ENCODE measurements at places on chromosomes 7 and 10.

DNA sequence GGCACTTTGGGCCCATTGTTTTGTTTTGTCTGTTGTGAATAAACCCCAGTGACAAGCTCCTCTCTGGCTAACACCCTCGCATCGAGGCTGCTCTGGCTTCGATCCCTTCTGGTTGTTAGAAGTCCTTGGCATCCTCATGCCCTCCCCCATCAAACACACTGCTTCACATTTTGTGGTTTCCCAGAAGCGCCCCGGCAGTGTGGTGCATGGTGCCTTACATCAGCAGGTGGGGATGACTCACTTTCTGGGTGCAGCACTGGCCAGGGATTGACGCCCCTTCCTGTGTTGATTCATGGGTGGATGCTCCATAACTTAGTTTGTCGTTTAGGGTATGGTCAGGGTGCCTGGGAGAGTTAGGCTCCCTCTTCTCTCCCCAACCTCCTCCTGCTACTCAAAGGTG is 51.4 kb downstream of the PLPP4 start:
- peak; percentile 18 for DNase-seq

GRCh38 chr10:96244354-96244753 is 27.0 kb downstream of the BLNK start:
- no peak for DNase-seq

DNA sequence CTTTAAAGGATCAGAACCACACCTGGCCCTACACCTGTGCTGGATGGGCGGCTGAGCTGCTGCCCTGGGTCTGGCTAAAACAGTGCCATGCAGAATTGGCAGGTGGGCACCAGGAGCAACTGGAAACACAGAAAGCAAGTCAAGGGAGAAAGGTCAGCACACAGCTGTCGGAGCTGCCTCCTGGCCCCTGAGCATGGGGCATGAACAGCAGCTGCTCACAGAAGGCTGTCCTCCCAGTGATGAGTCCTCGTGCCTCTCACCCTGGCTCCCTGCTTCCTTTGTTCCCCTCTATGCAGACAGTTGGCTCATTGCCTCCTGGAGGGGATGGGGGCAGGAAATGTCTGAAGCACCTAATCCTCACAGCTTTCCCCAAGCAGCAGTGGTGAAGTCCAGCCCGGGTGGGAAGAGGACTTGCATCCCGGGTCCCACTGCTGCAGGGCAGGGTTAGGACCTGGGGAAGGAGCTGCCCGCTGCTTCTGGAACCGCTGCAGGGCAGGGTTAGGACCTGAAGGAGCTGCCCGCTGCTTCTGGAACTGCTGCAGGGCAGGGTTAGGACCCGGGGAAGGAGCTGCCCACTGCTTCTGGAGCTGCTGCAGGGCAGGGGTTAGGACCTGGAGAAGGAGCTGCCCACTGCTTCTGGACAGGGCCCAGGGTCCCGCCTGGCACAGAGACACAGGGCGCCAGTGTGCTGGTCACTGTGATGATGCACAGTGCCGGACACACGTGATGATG is 37.3 kb downstream of the VIPR2 start:
- DNase-seq: no peak

DNA sequence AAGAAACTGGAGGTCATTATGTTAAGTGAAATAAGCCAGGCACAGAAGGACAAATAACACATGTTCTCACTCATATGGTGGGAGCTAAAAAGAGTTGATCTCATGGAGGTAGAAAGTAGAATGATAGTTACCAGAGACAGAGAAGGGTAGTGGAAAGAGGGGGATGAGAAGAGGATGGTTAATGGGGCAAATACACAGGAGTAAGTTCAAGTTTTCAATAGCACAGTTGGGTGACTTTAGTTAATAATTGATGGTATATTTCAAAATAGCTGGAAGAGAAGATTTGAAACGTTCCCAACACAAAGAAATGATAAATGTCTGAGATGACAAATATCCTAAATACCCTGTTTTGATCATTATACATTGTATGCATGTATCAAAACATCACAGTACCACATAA is 261.8 kb downstream of the THSD7A start:
- no peak for DNase-seq

GRCh38 chr10:54125098-54125747 is 675.8 kb downstream of the PCDH15 start:
- DNase-seq: no peak

GRCh38 chr10:113420733-113421675 is 131.8 kb upstream of the HABP2 start:
- no peak for DNase-seq

GRCh38 chr10:116429288-116429977 is 1.8 kb downstream of the PNLIPRP3 start:
- DNase-seq: no peak

- DNase-seq: peak; percentile 16
Measured at GRCh38 chr10:49512121-49512809, 26.7 kb downstream of the ERCC6 start.

- no peak for DNase-seq
Measured at GRCh38 chr10:94963901-94964300, 25.4 kb downstream of the CYP2C9 start.

GRCh38 chr10:128296253-128297007 is 170.2 kb upstream of the MKI67 start:
- DNase-seq: no peak

DNA sequence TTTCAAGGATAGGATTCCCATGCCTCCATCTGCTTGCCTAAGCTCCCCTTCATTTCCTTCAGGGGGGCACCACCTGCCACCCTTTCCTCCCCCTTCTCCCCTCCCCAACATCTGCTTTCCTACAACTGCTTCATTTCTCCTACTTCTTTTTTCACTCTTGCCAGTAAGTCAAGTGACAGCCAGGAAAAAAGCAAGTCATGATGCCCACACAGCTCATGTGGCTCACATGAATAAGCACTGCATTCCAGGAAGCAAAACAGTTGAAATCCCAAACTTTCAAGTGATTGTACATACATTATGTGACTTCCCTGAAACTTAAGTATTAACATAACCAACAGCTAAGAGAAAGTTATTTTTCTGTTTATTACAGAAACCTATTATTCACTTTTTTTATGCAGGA is 78.6 kb downstream of the TNS3 start:
- DNase-seq: no peak

- peak; percentile 84 for DNase-seq
Measured at GRCh38 chr10:3239066-3239919, 66.7 kb upstream of the PITRM1 start.

DNA sequence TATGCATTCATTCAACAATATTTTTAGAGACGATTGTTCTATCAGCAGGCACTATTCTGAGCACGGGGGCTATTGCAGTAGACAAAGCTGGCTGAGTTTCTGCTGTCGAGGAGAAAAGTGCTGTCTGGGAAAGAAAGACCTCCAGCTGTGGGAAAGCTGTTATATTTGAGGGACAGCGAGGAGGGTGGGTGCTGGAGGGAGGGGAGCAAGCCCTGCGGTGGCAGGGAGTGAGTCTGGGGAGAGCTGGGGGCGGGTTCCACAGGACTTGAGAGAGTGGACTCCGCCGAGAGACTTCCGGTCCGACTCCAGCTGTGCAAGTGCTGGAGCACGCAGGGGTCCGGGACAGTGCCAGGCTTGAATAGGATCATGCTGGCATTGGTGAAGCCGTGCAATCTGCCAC is 602.1 kb upstream of the FOXK1 start:
- DNase-seq: no peak

GRCh38 chr7:48875045-48875916 is 49.1 kb upstream of the CDC14C start:
- peak; percentile 3 for DNase-seq

DNA sequence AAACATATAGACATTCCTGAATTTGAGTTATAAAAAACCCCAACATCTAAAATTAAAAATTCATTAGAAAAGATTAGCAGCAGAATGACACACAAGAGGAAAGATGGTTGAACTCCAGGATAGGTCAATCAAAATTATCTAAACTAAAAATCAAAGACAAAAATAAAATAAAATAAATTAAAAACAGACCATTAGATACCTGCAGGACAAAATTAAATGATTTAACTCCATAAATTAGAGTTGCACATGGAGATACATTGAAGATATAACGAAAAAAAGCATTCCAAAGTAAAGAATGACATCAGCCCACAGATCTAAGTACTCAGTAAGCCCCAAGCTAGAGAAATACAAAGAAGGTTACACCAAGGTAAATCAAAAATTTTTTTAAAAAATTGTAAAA is 226.1 kb upstream of the SORCS1 start:
- DNase-seq: no peak

- DNase-seq: no peak
Measured at GRCh38 chr7:149732111-149732561, 41.3 kb downstream of the ZNF467 start.

DNA sequence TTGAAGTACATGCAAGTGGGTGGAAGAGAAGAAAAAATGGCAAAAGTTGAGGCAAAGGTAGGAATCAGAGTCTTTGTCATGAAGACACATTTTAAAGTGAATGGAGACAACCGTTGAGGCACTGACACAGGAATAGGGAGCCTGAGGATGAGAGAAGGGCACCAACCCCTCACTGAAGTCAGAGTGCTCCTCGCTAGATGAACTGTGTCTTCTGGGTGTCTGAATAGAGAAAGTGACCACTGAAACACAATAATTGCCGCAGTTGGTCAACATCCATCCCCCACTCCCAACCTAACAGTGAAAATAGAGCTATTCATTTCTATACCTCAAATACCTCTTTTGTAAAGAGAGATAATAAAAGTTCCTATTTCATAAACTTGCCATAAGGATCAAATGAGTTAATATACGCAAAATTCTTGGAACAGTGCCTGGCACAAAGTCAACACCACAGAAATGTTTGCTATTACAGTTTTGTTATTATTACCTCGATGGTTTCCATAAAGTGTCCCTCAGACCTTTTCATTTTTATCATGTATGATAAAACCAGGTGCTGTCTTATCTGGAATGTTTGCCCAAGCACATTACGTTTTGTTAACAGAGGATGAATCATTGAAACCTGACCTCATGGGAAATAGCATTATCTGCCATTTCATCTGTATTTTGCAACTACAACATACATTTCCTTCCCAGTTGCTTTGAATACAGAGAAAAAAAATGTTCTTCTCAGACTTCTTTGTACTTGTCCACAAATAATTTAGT is 61.8 kb upstream of the SP4 start:
- no peak for DNase-seq

GRCh38 chr7:22670422-22670815 is 56.6 kb upstream of the IL6 start:
- DNase-seq: no peak

- DNase-seq: no peak
Measured at GRCh38 chr7:18320971-18321567, 174.5 kb upstream of the HDAC9 start.

DNA sequence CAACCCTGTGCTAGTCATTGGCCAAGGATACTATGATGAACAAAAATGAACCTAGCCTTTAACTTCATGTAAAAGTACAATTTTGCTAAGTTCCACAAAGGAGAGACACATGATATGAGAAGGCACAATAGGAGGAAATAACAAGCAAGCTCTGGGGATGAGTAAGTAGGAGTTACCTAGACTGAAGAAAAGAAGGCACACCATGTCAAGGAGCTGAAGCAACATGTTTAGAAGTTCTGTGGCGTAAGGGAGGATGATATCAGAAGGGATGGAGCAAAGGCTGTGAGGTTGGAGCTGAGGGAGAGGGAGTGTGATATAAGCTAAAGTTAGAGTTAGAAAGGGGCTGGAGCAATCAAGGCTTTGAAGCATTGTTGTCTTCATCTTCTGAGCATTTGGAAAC is 25.6 kb downstream of the KIFBP start:
- DNase-seq: no peak

DNA sequence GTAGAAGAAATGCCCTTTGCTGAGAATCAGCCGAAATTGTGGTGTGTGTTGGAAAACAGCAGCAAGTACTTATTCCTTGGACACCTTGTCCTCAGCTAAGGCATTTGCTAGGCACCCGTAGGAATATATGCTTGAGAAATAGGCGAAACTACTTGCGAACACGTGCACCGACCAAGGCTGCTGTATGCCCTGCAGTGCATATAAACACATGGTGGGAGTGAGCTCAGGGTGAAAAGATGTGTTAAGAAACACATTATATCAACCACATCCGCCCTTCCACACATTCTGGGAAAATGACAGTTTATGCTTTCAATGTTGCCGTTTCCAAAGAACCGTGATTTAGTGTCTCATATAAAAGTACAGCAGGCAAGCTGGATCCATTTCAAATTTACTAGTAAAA is 199.2 kb downstream of the JCAD start:
- DNase-seq: no peak

- DNase-seq: no peak
Measured at GRCh38 chr7:88042157-88042556, 108.1 kb downstream of the ADAM22 start.

DNA sequence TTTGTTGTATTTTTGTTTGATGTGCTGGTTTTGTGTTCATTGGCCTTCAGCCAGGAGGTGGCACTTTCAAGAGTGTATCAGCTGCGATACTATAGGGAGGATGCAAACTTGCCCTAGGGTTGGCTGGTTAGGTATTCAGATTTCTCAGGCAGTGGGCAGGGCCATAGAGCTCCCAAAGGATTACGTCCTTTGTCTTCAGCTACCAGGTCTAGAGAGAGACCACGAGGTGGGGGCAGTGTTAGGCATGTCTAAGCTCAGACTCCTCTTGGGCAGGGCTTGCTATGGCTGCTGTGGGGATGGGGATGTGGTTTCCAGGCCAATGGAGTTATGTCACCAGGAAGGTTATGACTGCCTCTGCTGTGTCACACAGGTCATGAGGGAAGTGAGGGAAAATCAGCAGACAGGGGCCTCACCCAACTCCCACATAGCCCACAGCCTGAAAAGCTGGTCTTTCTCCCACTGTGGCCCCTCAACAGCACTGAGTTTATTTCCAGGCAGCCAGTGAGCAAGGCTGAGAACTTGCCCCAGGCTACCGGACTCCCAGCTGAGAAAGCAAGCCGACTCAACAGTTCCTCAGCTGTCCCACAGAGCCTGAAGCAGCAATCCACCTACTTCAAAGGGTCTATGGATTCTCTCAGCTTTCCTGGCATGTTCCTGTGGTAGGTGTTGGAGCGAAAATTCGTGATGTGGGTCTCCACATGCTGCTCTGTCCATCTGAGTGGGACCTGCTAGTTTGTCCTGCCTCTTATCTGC is 227.4 kb upstream of the COBL start:
- no peak for DNase-seq

DNA sequence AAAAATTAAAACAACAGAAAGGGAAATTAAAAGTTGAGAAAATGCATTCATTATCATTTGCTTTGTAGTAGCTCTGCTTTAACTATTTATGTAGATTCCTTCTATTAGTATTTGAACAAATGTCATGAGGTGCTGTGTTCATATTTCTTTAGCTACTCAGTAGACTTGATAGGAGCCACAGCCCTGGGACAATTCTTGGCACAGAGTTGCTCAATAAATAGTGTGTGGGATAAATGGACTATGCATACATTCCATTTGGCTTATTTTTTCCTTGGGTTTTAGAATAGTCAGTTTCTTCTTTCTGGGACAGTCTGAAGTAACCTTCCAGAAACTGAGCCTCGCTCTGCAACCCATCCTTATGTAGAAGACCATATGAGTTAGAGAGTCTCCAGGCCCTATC is 13.4 kb downstream of the RPP30 start:
- no peak for DNase-seq

All from activated CD4-positive, alpha-beta T cell treated with anti-CD3 and anti-CD28 coated beads for 48 hours (primary cell).